ENCODE measurements at places on chromosomes 13 and 19.

- DNase-seq, result no peak
Observed at GRCh38 chr19:13619203-13619632, 112.9 kb upstream of the CACNA1A start.

DNA sequence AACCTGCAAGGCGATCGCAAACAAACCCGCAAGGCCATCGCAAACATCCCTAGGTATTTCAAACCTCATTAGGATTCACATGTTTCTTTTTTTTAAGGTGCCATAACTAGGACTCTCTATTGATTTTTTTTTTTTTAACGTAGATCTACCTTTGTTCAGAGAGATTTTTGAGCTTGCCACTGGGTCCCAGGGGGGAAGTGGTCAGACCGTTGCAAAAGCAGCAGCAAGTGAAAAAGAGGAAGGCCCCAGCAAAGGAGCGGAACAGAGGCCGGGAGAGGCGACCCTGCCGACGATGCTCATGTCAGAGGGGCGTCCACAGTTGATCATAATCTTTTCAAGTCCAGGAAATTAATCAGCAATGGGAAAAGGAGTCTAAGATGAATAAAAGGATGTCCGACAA is 32.7 kb upstream of the FLT1 start:
- no peak for DNase-seq

DNA sequence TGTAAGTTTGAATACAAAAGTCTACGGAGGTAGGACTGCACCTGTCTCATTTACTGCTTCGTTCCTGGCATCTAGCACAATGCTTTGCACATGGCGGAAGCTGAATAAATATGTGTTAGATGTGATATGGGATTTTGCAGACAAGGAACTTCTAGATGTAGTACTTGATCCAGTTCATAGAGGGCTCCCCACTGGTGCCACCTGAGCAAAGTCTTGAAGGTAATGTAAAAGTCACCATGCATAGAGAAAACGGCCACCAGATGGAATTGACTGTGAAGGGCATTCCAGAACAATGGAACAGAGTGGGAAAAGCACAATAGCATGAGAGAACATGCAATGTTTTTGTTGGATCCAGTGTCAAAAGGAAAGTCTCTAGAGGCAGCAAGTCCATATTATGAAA is 209.3 kb downstream of the HS6ST3 start:
- no peak for DNase-seq

GRCh38 chr19:15418231-15418578 is 583 bp downstream of the AKAP8L start:
- DNase-seq, result peak; percentile 75

- DNase-seq, result no peak
Observed at GRCh38 chr13:45966715-45967114, 85.8 kb downstream of the ZC3H13 start.

DNA sequence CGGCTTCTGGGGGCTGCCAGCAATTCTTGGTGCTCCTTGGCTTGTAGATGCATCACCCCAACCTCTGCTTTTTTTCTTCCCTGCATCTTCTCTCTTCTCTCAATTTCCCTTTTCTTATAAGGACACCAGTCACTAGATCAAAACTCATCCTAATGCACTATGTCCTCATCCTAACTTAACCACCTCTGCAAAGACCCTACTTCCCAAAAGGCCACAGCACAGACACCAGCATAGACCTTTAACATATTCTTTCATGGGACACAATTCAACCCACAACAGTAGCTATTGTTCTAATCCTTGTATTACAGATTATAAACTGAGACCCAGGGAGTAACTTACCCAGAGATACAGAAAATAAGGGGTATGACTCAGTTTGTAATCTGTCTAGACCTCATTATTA is 47.0 kb downstream of the RUBCNL start:
- DNase-seq, result no peak

DNA sequence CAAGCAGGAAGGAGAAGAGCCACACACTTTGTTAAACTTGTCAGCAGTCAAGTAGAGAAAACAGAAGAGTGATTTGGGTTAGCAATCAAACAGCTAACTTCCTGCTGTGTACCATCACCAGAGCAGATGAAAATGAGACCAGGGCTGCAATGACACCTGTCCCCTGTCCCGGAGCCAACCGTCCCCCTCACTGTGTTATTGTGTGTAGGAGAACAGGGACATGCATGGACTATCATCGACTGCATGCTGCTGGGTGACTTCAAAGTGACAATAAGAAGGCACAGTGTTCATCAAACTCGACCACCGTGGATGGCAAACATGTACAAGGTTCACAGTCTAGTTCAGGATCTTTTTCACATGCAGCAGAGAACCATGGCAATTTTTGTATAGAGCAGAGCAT is 94.0 kb upstream of the SLC15A1 start:
- peak; percentile 61 for DNase-seq

GRCh38 chr19:3420909-3421619 is 54.7 kb downstream of the NFIC start:
- DNase-seq, result no peak

DNA sequence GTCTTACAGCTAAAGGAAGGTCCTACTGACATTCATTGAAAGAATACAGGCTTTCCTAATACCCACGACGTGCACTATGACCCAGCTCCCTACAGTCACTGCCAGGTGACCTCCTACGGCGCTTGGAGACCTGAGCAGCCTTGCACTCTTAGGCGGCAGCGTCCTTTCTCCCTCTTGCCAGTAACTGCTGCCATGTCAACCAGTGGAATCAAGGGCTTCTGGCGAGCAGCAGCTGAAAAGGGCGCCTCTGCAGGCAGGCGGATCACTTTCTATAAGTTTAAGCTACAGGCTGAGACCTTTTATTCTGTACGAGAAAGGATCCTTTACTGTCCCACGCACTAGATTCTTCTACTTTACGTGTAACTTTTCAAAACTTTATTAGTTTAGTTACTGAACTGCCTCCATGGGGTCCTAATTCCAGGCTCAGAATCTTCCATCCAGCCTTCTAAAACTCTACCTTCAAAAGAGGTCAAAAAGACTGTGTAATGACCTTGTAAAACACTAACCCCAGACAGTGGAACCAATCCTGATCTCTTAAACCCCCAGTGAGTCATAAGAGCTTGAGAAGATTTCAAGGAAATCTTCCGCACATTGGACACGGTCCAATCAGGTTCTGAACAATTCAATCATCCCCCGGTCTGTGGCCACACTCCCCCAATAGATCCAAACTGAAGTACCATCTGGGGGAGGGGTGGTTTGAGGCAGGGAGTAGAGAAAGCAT is 1.9 kb downstream of the KCTD12 start:
- DNase-seq, result peak; percentile 74

DNA sequence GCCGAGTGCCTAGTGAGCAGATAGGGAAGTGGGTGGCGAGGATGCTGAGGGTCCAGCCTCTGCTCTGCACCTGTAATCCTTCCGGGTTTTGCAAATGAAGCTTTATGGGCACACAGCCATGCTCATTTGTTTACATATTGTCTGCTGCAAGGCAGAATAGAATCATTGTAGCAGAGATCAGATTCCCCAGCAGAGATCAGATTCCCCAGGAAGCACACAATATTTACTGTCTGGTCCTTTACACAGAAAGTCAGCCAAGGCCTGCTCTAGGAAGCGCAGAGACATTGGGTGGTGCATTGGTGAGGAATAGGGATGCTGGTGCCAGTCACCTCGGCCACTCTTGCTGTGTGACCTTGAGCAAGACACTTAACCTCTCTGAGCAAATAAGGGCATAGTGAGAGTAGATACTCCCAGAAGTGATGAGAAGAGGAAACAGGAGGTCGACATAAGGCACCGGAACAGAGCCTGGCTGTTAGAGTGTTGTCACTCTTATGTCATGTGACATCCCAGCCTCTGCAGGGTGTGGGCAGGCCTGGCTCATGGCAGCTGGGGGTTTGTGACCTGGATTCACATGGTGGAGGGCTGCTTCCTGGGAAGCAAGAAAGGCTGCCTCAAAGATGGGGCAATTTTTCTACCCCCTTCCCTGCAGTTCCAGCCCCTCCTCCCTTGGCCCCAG is 25.6 kb downstream of the CARM1 start:
- peak; percentile 70 for DNase-seq

- no peak for DNase-seq
Observed at GRCh38 chr13:42228527-42228926, 43.4 kb upstream of the AKAP11 start.

DNA sequence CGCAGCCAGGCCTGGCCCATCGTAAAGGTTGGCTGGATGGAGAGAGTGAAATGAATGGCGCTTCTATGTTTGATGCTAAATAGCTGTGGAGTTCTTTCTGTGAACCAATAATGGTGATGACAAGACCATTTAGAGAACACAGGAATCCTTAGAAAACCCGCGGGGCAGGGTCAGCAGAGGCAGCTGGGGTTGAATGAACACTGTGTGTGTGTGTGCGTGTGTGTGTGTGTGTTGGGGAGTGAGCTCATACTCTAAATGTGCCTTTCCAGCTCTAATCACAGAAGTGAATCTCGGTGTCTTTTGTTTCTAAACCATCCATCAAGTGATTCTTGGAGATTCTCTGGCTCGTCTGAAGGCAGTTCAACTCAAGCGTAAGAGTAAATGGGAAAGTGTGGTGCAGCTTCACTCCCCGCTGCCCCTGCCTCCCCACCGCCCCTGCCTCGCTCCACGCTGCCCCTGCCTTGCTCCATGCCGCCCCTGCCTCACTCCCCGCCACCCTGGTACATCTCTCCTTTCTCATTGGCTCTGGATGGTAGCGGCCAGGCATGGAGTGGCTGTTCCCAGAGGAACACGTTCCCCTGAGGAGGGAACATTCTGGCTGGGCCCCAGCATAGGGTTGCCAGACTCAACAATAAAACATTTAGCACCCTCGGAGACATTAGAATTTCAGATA is 21.2 kb downstream of the TMPRSS9 start:
- no peak for DNase-seq

- DNase-seq, result no peak
Observed at GRCh38 chr19:15128162-15128770, 21.1 kb downstream of the SYDE1 start.

DNA sequence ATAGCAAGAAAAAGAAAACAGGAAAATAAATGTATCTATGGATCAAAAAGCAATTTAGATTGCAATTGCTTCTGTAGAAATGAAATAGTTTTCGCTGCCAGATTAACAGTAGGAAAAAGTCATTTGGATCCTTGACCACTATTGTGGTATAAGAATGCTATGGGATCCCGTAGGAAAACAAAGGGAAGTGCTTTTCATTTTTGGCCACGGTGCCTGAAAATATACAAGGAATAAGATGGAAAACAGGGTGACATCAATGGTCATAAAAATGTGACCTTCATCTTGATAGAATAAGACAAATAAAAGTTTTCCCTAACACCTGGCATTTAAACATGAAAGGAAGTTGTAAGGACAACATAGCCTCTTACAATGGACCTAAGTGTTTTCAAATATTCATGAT is 622.8 kb downstream of the DACH1 start:
- no peak for DNase-seq

DNA sequence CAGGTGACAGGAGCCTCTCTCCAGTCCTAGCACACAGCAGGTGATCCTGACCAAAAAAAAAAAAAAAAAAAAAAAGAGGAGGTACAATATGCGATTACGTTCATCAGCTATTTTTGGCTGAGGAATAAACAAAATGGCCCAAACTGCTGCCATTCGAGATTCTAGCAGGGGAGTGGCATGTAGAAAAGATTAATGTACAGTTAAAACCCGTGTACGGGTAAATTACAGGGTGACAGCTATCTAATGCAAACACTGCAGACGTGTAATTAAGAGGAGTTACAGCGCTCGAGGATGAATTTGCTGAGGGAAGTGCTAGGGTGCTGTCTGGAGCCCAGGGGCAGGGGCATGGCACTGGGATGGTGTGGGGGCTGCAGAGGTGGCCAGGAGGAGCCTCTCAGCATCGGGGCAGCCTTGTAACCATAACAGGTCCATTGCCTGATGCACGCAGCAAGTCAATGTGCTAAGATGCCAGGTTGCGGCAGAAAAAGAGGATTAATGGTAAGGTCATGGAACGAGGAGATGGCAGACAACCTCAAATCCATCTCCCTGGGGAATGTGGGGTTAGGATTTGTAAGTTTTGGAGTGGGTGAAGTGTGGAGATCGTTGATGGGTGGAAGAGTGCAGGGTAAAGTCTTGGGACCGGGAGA is 17.4 kb downstream of the CHST8 start:
- peak; percentile 72 for DNase-seq

- no peak for DNase-seq
Observed at GRCh38 chr13:86569119-86569518, 769.9 kb upstream of the SLITRK6 start.

DNA sequence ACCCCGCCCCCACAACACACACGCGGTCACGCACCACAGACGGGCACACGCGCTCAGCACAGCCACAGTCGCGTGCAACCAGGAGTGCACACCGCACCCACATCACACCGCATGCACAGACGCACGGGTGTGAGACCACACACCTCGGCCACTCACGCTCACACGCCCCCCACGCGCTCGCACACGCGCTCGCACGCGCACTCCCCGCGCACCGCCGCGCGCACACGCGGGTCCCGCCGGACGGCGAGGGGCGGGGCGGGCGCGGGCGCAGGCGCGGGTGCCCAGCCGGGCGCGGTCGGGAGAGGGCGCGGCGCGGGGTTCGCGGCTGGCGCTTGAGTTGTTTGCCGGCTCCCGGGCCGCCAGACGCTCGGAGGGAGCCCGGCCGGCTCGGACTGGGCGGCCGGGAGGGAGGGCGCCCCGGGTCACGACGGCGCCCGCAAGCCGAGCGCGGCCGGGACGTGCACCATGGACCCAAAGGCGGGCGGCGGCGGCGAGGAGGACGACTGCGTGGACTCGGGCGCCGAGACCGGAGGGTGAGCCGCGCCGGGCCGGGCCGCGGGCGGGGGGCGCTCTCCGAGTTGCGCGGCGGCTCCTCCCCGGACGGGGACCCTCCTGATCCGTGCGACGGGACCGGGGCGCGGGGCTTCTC is at the start of gene FAM124A:
TSS of gene FAM124A (plus strand) at position 362 of the 649 bp plus-strand sequence. CDS start at position 466, 104 bp downstream.
- DNase-seq, result peak; percentile 54

DNA sequence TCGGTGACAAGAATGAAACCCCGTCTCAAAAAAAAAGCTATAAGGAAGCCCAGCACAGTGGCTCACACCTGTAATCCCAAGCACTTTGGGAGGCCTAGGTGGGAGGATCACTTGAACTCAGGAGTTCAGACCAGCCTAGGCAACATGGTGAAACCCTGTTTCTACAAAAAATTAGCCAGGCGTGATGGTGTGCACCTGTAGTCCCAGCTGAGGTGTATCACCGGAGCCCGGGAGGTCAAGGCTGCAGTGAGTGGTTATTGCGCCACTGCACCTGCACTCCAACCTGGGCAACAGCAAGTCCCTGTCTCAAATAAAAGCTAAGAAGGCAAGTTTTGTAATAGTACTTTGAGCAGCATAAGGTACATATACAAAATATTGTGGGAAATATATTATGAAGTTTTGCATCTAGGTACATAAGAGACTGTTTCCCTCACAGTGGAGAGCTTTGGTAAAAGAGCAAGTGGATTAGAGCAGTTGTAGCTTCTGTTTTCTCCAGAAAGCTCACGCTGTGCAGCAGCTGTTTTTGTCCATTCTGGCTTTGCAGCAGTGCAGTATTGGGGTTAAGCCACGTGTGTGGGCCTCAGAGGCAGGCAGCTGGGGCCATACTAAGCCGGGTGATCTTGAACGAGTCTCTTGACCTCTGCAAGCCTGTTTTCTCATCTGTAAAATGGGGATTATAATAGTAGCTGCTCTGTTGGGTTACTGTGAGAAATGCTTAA is 35.4 kb downstream of the ARHGAP35 start:
- DNase-seq, result no peak

All from NCI-H345 (cell line).